Upper lobe of right lung (tissue), 1 donor: ENCODE measurements at places on chromosomes 12 and 14.

- DNase-seq: no peak
These were observed 211.4 kb upstream of the RTL1 start for GRCh38 chr14:101114726-101115515.

GRCh38 chr12:55687746-55688145 is 20.0 kb downstream of the ITGA7 start:
- peak; percentile 31 for DNase-seq

DNA sequence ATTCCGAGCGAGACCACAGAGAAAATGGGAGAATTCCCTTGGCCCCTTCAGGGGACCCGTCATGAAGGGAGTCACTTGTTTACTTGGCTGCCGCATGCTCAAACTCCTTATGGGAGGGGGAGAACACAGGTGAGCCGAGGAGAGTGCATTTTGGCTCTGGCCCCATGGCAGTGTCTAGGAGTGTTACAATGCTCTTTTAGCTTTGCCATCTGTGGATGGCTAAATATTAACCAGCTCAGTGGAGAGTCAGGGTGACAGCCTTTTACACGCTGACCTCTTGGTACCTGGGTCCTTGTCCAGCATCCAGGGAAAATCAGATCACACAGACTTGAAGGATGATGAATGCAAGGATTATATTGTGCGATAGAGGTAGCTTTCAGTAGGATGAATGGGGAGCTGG is 146.4 kb upstream of the ATXN7L3B start:
- DNase-seq: no peak

DNA sequence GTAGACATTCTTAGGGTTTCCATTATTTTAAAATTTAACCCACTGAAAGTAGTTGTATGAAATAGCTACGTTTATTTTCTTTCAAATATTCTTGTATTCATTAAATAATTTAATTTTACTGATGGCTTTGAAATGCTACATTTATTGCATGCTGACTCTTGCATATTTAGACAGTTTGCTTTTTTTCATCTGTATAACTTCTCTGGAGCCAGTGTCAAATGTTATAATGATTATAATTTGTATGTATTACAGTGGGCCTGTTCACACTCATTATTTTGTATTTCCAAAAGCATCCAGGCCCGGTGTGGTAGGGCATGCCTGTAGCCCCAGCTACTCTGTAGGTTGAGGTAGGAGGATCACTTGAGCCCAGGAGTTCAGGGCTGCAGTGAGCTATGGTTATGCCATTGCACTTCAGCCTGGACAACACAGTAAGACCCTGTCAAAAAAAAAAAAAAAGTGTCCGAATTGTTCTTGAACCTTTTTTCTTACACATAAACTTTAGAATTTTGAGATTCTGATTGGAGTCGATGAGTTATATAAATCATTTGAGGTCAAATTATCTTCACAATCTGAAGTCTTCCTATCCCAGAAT is 905 bp downstream of the ZNF84 start:
- DNase-seq: no peak

GRCh38 chr12:95804291-95804690 is 13.7 kb upstream of the NTN4 start:
- no peak for DNase-seq

DNA sequence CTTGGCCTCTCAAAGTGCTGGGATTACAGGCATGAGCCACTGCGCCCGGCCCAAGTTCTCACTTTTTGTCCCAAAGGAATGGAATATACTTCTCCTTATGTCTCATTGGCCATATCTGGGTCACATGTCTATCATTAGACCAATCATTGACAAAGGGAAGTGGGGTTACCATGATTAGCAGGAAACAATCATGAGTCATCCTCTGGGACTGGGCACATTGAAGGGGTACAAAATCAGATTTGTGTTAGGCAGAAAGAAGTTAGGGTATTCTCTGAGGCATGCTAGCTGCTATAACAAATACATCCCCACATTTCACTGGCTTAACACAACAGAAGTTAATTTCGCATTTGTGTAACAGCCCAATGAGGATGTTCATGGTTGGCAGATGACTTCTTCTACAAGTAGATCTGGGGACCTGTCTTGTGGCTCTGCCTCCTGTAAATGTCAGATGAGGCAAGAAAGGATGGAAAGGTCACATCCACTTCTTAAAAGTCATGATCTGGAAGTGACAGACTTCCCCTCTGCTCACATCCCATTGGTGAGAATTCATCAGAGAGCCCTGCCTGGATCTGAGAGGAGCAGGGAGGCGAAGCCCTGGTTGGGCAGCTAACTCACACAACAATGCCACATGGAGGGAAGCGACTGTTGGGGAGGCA is 3.1 kb downstream of the CCDC63 start:
- no peak for DNase-seq

- no peak for DNase-seq
These were observed 343.1 kb downstream of the FSCB start for GRCh38 chr14:44163946-44164345.

GRCh38 chr12:52495389-52495788 is 2.3 kb upstream of the KRT6A start:
- no peak for DNase-seq

- no peak for DNase-seq
These were observed 30.0 kb downstream of the SCARB1 start for GRCh38 chr12:124833693-124834122.

DNA sequence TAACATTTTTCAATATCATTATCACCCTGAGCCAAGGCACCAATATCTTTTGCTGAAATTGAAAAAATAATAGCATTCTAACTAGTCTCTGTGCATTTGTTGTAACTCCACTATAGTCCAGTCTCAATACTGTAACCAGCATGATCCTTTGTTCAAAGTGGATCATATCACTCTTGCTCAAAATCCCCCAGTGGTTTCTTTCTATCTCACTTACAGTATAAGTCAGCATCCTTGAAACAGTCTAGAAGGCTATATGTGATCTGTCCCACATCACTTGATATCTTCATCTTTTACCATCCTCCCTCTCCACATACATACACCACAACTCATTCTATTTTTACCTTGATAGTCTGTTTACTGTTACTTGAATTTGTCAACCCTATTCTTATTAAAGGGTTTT is 435.7 kb downstream of the CCER1 start:
- DNase-seq: no peak

DNA sequence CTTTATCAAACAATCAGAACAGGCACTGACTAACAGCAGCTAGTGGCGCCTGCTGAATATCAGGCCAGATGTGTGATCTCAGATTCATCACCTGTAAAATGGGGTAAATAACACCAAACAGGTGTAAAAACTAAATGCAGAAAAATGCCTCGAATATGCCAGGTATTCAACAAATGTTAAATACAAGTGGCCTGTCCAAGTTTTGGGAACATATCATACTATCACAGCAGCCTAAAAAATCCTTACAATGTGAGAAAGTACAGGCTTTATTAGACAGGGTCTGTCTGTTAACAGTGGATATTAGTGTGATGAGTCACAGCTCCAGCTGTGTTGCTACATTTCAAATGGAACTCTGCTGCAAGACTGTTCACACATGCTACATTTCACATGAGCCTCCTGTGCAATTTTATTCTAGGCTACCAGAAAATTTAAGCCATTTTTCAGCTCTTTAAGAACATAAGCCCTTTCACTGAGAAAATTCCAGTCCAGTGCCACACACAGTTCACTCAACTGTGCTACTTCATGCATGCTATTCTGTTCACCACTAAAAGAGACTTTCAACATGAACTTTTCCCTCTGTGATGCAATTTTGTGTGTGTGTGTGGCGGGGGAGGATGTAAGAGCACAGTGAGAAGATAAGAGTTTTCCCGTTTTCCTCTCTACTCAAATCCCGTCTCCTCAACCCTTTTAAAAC is 56.7 kb downstream of the MSRB3 start:
- no peak for DNase-seq

DNA sequence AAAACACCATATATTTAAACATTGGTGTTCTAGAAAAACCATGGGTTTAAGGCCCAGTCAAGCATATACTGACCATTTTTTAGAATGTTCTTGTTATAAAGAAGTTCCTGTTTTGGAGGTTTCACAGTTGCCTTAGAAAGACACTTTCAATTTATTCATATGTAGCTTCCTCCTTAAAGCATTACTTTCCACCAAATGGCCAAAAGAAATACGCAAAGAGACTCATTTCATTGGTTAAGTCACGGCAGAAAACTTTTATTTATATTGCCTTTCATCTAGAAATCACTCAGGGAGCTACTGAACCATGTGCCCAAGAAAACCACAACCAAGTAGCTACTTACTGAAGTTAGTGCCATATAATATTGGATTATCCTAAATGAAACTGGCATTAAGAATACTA is 40.0 kb downstream of the MYBPC1 start:
- DNase-seq: no peak

DNA sequence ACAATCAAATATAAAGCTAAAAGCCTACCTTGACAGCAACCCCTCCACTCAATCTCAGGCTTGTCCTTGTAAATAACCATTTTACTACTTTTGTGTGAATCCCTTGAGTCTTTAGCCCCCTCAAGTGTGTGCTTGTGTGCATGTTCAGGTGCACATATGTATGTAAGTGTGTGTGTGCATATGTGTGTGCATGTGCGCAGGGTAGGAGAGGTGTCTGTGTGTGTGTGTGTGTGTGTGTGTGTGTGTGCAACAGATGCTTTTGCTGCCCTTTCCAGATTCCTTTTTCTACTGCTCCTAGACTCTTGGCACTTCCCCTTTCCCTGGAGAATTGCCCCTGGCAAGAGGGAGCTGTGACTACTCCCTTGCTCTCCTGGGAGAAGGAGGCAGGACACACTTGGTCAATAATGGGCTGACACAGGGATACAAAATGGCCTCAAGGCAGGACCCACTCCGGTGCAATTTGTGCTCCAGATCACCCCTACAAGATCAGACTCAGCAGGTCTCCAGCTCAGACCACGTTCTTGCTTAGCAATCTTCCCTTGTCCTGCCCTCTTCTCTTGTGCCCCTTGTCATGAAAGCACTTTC is 73.4 kb downstream of the IFNG start:
- DNase-seq: no peak

DNA sequence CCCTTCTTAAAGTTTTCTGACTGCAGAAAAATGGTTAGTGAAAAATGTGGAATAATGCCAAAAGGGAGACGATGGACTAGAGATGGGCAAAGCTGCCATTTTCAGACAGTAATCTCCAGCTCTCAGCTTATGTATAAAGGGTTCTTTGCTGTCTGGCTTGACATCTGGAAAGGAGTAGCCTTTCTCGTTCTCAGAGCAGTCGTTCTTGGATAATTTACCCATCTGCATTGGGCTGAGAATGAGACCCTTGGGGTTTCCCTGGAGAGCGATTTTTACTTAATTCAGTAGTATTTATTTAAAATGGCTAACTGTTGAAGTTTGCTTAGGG is 1.2 kb downstream of the NUDT4 start:
- no peak for DNase-seq

GRCh38 chr12:89621521-89621920 is 87.1 kb downstream of the ATP2B1 start:
- DNase-seq: no peak

DNA sequence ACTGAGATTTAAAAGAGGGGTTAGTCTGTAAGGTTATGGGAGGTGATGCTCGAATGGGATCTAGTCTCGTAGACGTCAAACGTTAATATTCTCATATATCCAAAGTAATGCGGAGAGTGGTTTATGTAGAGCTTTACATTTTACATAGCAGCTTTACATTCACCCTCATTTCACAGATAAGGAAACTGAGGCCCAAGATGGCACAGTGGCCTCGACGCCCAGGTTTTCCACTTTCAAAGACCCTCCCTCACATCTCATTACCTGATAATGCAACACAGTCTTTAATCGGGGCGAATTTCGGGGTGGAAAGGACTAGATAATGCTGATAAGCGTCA is 450 bp upstream of the TDG start:
- DNase-seq: no peak

GRCh38 chr14:100199240-100199860 is 39.6 kb upstream of the YY1 start:
- DNase-seq: no peak

DNA sequence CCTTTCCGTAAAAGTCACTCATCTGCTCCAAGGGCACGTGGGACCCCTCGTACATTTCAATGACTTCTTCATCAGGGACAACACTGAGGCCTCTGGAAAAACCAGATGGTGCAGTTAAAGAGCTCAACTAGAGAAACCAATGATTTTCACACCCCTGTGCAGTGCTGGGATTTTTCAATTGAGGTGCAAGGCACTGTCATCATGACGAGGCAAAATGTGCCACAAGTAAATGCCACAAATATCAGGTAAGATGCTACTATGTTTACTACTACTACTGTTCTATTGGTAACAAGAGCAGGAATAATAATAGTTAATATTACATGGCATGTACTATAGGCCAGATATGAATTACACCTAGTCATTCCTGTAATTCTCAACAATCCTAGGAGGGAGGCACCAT is 42.4 kb downstream of the NT5DC3 start:
- no peak for DNase-seq

GRCh38 chr14:50805396-50805795 is 25.6 kb downstream of the NIN start:
- DNase-seq: no peak

- no peak for DNase-seq
These were observed 48.3 kb downstream of the TTC6 start for GRCh38 chr14:37643701-37644100.

GRCh38 chr12:65464930-65465329 is 186.4 kb downstream of the MSRB3 start:
- no peak for DNase-seq

GRCh38 chr14:74127634-74128033 is 42.9 kb downstream of the LIN52 start:
- no peak for DNase-seq

GRCh38 chr12:94602024-94602423 is 48.3 kb downstream of the TMCC3 start:
- no peak for DNase-seq

GRCh38 chr12:80235944-80236343 is 136.6 kb downstream of the OTOGL start:
- DNase-seq: no peak

DNA sequence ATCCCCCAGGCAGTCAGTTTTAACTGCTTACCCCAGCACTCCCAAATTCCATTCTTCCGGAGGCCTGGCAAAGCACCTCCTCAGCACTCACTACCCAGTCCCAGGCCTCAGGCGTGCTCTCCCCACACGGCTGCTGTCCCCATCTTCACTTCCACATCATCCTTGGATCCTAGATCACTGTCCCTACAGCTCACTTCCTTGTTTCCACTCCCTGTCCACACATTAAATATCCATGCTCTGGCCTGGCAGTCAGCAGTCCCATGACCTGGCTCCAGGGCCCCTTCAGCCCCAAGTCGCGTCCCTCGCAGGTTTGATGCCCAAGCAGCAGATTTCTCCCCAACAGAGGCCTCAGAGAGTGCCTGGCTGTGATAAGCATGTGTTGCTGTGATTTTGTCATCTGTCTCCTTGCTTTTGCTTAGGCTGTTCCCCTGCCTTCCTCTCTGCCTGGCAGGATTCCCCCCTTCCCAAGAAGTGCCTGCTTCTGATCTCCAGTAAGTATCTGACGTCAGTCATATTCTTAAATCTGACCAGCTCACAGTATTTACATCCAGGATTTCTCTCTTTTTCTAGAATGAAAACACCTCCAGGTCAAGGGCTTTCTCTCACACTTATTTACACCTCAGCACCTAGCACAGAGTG is 241.7 kb downstream of the ZFP36L1 start:
- no peak for DNase-seq

GRCh38 chr14:95008445-95009217 is 148.7 kb downstream of the DICER1 start:
- DNase-seq: no peak

- no peak for DNase-seq
These were observed 118.9 kb downstream of the SLC35F4 start for GRCh38 chr14:57747036-57747435.
